ENCODE measurements at places on chromosomes 11 and 22.
A peak's percentile ranks its signal among the peaks of the same experiment; 100 is the strongest.

DNA sequence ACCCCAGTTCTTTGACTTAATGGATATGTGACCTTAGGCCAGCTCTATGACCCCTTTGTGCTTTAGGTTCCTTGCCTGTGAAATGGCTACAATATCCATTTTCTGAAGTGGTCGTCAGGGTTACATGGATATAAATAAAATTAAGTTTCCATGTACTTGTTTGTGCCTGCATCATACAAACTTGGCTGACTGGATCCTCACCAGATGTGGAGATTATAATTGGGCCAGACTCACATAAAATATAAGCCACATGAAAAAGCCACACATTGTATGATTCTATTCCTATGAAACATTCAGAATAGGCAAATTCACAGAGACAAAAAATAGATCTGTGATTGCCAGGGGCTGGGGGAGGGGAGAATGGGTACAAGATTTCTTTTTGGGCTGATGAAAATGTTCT is 100.9 kb upstream of the USP47 start:
- DNase-seq, result no peak

GRCh38 chr11:96567176-96567575 is 177.4 kb downstream of the JRKL start:
- DNase-seq, result no peak

DNA sequence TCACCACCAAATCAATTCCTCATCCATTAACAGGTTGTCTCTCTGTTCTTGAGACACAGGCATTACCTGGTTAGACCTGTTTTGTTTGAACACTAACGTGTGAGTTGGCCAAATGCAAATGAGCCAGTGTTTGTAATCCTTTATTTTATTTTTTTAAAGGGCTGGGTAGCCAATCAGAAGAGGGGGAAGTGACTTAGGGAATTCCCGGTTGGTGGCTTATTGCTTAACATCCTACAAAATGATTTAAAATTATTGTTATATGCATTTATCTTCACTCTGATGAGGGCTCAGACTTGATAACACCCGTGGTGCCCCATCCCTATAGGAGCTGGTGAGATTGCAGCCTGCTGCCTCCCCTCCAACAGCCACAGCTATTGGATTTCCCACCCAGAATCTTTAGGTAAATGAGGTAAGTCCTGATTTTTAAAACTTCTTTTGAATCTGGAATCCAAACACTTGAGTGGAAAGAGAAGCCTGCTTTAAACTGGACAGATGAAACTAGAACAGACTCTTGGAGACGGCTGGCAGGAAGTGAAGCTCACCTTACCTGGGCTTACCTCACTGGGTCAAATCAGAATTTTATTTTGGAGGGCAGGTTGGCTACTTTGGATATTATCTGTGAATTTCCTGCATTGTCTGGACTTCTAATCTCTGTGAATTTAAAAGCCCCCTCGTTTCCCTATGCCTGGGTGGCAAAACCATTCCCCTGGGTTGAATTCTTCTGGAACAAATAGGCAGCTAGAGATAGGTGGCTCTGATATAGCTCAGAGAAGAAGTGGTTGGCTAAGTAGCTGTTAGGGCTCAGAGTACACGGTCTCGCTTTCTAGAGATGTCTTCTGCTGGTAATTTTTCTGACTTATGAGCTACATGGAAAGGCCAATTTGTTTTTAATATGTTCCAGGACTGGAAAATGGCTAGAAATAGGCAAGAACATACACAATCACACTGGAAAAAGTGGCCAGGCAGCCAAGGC is at the start of gene EHF:
EHF (plus strand) TSS at position 274 of the 973 bp plus-strand sequence. CDS start 21,538 bp downstream, outside the sequence.
- no peak for DNase-seq

DNA sequence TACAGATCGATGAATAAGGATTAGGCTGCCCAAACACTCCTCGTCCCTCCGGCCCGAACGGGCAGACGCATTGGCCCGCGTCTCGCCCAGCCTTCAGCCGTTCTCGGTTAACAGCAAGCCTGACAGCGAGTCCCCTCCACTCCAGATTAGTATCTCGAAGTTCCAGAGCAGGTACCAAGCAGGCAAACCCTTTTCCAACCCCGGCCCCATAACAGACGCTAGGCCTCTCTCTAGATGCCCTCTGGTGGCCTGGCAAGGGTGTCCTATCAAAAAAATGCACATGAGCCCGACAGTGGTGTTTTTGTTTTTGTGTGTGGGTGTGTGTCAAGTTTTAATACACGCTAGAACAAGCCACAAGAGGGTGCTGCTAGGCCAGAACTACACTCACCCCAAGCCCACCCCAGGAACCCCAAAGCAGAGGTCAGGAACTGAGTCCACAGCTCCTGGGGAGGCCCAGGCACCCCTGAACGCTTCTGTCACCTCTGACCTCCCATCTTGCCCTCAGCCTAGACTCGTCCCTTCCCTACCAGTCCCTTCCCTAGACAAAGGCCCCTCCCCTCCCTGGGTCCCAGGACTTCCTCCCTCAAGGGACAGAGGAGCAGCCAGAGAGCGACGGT is 658 bp upstream of the ARFGAP2 start:
- DNase-seq, result peak; percentile 59

DNA sequence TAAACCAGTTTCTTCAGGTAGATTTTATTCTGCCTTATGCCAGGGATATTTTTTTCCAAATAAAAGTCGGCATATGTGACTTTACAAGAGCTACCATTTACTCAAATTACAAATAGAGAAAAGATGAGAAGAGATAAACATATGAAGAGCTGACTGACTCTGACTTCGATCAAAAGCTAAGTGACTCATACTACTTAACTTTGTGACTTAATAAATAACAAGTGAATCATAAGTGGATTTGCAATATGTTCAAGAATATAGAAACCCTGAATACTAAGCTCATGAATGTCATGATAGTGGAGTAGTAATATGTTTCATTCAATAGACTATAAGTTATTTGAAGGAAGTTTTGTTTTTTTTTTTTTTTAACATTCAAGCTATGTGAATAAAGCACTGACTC is 130.5 kb upstream of the ANO3 start:
- DNase-seq, result no peak

DNA sequence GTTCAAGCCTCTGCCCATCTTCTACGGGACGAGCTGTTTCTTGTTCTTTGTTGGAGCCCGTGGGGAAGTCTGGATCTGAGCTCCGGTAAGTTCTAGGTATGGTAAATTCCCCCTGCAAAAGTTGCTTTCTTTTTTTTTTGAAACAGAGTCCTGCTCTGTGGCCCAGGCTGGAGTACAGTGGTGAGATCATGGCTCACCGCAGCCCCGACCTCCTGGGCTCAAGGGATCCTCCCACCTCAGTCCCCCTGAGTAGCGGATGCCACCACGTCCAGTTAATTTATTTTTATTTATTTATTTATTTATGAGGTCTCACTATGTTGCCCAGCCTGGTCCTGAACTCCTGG is 35.5 kb upstream of the MOB2 start:
- no peak for DNase-seq

DNA sequence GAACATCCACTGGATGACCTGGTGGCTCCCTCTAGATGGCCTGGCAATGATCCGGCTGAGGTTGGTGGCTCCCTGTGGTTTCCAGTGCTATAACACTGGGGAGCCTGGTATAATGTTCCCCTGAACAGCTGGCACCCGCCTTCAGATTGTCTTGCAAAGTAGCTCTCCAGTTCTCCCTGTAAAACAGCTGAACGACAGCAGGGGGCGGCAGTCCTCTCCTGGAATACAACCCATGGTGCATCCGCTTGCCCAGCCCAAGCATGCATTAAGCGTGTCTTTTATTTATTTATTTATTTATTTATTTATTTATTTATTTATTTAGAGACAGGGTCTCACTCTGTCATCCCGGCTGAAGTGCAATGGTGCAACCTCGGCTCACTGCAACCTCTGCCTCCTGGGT is 258.9 kb downstream of the BUD13 start:
- DNase-seq, result no peak

GRCh38 chr22:42560781-42561180 is 7.0 kb downstream of the SERHL2 start:
- no peak for DNase-seq

DNA sequence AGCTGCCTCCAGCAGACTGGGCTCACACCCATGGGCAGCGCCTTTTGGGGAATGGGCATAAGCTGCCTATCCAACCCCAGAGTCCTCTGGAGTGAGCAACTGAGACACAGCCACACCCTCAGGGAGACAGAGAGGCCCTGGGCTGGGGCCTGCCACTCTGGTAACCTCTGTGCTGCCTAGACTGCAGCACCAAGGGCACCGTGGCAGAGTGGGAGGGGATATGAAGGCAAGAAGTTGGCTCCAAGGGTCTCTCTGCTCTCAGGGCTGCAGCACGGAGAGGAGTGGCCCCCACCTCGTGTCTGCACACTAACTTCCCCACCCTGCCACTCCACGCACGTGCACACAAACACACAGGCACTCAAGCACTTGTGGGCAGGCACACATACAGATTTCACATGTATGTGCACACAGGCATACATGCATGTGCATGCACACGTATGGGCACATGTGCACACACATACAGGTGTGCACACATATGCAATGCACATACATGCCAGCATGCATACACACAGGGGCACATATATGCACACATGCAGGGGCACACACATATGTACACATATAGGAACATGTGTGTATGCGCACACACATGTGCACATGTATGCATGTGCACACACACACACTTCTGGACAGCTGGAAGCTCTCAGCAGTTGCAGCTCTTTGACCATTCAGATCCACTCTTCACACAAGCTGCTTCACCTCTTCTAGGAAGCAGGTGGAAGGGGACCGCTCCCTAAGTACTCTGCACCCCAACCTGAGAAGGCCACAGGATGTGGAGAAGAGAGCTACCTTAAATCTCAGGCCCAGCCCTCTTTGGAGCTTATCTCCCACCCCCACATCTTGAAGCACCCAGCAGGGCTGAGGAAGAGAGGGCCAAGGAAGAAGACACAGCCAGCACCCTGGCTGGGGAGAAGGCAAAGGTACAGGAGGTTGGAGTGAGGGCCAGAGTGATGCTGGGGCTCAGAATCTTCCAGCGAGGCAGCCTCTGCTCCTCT is 4.3 kb downstream of the IGSF9B start:
- no peak for DNase-seq

GRCh38 chr11:303363-303762 is 4.0 kb upstream of the IFITM5 start:
- DNase-seq, result no peak

GRCh38 chr22:41311487-41311886 is 10.2 kb downstream of the ZC3H7B start:
- DNase-seq, result no peak

DNA sequence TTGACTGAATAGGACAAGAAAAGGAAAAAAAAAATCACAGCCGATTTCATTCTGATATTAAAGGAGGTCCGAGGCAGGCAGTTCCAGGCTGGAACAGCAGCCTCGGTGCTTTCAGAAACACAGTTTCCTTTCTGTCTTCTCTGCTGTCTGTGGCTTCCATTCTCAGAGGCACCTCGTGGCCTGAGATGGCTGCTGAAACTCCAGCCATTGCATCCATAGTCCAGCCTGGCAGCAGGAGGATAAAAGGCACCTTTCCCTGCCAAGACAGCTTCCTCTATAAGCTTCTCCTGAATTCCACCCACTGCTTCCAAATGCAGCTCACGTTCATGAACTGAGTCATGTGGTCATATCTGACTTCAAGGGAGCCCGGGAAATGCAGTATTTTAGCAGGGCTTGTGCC is 390.5 kb downstream of the TBC1D22A start:
- DNase-seq, result no peak

DNA sequence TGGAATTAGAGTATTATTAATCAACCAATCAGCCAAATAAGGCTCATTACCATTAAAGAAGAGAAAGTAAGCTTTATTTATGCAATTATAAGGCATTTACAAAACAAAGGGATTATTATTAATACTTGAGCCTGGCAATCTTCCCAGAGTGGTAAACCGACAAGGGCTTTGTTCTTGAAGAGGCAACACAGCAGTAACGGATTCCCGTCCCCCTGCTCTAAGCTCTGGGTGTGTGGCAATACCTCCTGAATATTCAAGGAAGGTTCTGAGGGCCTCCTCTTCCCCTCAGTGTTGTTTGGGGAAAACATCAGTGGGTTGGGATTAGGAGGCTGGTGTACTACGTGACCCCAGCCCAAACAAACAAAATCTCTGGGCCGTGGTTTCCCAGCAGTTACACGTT is 176.5 kb downstream of the TENM4 start:
- DNase-seq, result no peak

DNA sequence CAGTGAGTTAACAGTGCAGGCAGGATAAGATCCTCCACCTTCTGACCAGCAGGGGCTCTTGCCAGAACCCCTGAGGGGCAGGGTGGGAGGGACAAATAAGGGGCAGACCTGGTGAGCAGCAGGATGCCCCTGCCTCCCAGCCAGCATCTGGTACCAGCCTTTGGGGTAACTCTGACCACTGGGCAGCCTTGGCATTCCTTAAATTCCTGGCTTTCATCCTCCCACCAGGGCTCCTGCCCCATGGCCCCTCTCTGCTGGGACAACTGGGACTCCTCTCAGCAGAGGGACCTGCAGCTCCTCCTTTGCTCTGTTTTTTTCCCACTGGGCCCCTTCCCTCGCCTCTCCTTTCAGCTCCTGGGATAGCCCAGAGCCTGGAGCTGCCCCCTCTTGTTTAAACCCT is 98.0 kb upstream of the CD82 start:
- DNase-seq, result no peak

- peak; percentile 76 for DNase-seq
These were observed 10.5 kb downstream of the TPST2 start for GRCh38 chr22:26579331-26579886.

GRCh38 chr11:128447233-128447632 is 140.1 kb downstream of the ETS1 start:
- DNase-seq, result no peak

- DNase-seq, result no peak
These were observed 42.4 kb downstream of the FCHSD2 start for GRCh38 chr11:73099512-73100266.

DNA sequence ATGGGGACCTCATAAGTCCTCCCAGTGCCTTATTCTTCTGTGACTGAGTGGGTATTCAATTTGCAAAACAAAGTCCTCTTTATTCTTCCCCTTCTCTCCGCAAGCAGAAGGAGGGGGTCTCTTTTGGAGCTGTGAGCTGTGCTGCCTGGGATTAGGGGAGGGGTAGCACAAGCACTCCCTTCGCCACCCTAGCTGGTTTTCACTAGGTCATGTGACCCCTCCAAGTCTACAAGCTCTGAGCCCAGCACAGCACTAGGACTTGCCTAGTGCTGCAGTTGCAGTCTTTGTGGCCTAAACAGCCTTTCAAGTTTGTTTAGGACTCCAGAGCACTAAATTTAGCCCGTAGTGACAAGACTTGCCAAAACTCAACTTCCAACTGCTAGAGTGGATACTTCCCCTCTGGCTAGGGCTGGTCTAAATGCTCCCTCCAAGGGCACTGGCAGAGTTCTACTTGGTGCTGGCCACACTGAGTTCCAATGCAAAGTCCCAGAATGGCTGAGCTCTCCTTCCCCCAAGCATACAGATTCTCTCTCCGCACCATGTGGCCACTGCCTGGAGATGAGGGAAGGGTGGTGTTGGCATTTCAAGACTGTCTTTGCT is 25.4 kb downstream of the TAF1D start:
- DNase-seq, result no peak
